ENCODE measurements at places on chromosomes 1 and 21.

DNA sequence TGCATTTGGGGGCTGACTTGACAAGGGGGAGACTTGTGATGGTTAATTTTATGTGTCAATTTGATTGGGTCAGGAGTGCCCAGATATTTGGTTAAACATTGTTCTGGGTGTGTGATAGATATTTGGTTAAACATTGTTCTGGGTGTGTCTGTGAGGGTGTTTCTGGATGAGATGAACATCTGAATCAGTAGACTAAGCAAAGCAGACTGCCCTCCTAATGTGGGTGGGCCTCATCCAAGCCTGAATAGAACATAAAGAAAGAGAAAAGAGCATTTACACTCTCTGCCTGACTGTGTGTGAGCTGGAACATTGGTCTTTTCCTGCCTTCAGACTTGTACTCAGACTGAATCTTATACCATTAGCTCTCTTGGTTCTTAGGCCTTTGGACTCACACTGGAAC, 113.5 kb downstream of the ODF2L start:
- no peak for DNase-seq

- no peak for DNase-seq
These were observed 893 bp upstream of the CFAP45 start for GRCh38 chr1:159900755-159901360.

DNA sequence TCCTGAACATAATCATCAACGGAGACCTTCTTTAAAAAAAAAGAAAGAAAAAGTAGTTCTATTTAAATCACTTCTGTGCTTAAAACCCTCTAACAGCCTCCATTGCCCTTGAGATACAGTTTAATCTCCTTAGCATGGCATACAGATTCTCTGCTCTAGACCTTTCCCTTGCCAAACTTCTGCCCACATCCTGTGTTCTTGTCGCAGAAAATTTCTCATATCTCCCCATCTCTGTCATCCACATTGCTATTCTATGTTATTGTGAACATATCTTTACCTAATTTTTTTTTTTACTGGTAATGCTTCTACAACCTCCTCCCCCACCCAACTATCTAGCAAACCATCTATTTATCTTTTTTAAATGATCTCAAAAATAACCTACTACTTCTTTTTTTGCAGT, 135.7 kb upstream of the PROX1 start:
- DNase-seq = no peak

DNA sequence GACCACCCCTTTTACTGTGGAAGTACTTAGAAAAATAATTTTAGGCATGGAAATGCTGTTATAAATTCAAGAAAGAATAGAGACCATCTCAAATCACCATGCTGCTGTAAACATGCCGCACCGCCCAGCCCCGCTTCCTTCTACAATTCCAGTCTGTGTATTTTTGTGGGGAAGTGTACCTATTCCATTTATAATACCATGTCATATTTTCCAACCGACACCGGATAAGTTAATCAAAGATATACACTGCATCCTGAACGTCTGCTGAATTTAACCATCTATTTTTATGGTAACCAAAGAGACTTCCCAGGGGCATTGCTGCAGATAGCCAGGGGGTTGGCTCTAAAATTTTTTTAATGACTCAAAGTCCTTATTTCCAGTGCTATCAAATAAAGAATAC, 16.0 kb downstream of the CCN1 start:
- DNase-seq = no peak

DNA sequence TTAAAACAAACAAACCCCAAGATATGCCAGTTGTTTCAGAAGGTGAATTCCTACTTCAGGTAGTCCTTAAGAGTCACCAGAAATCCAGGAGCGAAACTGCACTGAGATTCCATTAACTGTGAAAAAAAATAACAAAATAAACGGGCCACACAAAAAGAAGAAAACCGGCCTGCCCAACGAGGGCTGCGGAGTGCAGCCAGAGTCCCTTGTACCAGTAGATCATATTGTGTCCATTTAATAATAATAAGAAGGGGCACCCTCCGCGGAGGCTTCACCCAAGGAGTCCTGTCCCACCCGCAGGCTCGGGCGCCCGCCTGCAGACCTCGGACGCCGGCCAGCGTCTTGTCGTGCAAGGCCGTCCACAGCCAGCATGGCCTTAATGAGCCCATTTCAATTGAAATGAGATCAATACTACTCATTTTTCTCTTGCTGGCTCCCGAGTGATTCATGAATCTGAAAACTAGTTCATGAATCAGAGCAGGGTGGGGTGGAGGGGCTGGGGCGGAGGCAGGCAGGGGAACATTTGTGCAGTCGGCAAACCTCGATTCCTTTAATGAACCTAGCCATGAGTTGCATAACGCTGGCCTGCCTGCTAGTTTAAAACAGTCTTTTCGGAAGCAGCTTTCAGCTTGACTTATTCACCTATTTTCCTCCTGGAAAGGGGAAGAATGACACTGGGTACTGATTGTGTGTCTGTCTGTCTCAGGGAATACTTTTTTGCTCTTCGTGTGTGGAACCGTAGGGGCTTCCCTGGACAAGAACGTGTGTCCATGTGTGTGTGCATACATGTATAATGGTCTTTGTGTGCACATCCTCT, 113.1 kb upstream of the IRF2BP2 start:
- peak; percentile 92 for DNase-seq

GRCh38 chr1:109149874-109150601, 36.1 kb downstream of the ELAPOR1 start:
- no peak for DNase-seq

- peak; percentile 11 for DNase-seq
These were observed 543.2 kb upstream of the CAMK1G start for GRCh38 chr1:209040351-209040750.

GRCh38 chr1:29279406-29279805, 43.1 kb downstream of the PTPRU start:
- DNase-seq = no peak

DNA sequence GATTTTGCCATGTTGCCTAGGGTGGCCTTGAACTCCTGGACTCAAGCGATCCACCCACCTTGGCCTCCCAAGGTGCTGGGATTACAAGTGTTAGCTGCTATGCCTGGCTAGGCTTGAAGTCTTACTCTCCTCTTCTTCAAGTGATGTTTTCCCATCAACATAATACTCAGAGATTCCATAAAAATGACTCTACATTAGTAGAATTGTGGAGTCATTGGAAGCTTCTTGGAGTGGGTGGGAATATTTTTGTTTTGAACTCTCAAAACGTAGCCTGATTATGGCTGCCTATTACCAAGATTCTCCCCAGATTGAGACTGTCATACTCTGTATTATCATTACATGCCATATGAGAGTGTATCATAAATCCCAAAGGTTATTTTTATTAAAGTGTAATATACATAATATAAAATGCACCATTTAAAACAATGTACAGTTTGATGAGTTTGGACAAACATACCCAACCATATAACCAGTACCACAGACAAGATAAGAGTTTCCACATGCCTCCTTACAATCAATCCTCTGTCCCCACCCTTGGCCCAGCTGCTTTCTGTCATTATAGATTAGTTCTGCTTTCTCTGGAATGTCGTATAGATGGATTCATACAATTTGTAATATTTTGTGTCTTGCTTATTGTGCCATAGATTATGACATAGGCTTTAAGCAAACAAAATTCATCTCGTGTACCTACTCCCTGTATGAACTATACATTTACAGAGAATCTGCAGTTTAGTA, 8.0 kb upstream of the DNM3 start:
- peak; percentile 18 for DNase-seq

GRCh38 chr1:205301842-205302588, 19.5 kb downstream of the NUAK2 start:
- peak; percentile 45 for DNase-seq

- no peak for DNase-seq
These were observed 117.2 kb downstream of the FASLG start for GRCh38 chr1:172776071-172776470.

GRCh38 chr1:70429219-70429618, 18.2 kb downstream of the CTH start:
- peak; percentile 66 for DNase-seq

DNA sequence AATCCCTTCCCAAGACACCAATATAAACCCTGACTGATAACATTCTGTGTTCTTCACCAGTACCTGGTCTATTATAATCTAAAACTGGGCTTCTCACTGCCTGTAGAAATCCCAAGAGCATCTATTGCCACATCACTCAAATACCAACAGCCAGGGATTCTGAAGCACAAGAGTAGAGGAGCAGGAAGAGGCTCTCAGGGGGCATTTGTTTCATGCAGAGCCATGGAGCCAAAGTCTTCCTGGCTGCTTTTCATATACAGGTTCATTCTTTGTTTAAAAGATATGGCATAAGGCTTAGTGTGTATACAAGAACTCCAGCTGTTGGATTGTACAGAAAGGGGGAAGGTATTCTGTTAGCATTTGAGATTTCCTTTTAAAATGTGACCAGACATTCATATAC, 38.2 kb upstream of the USH2A start:
- DNase-seq = peak; percentile 18

GRCh38 chr1:102174259-102174863, 177.6 kb upstream of the OLFM3 start:
- DNase-seq = no peak

GRCh38 chr1:23561813-23562100, 2.5 kb upstream of the ID3 start:
- DNase-seq = peak; percentile 35

GRCh38 chr1:151294742-151295462, 12.8 kb downstream of the ZNF687 start:
- DNase-seq = no peak

GRCh38 chr1:205365945-205366463, 9.3 kb upstream of the KLHDC8A start:
- DNase-seq = no peak

- DNase-seq = no peak
These were observed 125.0 kb downstream of the PRDM2 start for GRCh38 chr1:13825033-13825432.

DNA sequence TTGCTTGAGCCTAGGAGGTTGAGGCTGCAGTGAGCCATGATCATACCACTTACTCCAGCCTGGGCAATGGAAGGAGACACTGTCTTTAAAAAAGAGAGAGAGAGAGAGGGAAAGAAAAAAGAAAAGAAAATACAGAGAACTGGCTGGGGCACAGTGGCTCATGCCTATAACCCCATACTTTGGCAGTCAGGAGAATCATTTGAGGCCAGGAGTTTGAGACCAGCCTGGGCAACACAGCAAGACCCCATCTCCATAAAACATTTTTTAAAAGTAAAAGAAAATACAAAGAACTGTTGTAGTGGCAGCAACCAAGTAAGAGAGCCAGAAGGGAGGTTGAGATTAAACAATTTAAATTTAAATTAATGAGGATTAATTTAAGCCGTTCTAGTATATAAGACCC, 39.8 kb downstream of the WDTC1 start:
- DNase-seq = no peak

DNA sequence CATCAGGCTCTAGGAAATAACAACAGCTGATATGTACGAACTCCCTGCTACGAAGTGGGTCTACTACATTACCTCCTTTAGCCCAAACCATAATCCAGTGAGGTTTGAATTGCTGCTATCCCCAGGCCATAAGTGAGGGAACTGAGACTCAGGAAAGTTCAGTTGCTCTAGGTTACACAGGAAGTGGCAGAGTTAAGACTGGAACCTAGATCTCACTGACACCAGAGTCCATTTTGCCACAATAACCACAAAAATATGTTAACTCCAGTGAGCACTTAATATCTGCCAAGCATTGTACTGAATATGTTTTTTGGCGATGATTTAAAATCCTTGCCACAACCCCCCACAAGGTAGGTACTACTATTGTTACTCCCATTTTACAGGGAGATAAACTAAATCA, 8.9 kb upstream of the TADA1 start:
- DNase-seq = no peak

- DNase-seq = peak; percentile 11
These were observed 1528.0 kb downstream of the BRINP3 start for GRCh38 chr1:188949701-188950100.

GRCh38 chr21:44793592-44794374, 7.8 kb downstream of the UBE2G2 start:
- DNase-seq = no peak

GRCh38 chr21:28725396-28725795, 267.3 kb downstream of the LTN1 start:
- peak; percentile 24 for DNase-seq

- DNase-seq = peak; percentile 20
These were observed 811.8 kb upstream of the ADGRL2 start for GRCh38 chr1:80988926-80989325.

DNA sequence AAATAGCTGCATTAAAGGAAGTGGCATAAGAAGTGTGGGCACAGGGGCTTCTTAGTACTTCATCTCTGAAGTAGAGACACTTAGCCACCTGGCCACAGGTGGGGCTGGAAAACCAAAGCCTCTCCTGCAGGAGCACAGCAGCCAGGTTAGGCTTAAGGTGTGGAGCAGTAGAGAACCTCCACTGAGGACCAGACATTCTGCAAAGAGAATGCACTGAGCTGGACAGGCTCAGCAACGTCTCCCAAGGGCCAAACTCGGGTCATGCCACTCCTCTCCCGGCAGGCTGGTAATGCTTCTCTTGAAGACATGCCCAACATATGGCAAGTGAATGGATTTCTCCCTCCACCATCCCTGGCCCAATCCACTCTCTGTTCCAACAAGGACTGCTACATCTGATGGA, 33.0 kb upstream of the LRRC38 start:
- no peak for DNase-seq

DNA sequence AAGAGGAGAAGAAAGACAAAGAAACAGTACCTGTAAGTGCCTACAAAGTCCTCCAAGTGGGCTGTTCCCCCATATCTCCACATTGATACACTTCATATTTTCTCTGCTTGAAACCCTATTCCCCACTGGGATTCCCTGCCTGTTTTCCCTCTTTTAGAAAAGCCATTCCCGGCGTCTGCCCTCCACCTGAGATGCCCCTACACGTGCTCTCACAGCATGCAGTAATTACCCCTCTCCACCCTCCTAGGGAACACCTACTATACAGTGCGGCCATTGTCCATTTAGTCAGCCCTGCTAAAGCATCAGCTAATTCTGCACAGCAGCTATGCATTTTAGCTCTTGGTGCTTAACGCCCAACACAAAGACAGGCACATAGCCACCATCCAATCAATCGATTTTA, 135.7 kb upstream of the TIAM1 start:
- no peak for DNase-seq

GRCh38 chr1:6486433-6487011, 4.9 kb downstream of the PLEKHG5 start:
- DNase-seq = peak; percentile 78

DNA sequence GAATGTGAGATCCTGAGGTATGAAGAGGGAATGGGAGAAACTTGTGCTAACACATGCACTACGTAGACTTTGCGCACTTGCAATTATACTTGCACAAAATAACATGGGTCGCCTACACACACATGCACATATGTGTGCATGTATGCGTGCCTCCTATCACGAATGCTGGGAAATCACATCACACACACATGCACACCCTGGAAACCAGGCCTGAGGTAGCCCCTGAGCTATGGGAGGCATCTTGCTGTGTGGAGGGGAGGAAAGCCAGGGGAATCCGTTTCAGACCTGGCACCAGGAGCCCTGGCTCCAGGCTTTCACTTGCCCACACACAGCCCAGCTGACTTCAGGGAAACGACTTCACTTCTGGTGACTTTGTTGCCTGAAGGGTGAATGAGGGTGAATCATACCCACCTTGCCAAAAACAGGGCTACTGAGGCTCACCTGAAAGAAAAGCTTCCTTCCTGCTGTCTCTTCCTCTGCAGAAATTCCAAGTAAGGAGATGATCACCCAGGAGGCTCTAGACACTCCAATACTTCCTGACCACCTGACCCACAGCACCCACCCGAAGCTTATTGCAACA, 136.0 kb upstream of the NGF start:
- DNase-seq = no peak
